ENCODE measurements at places on chromosomes 11 and 22.

- DNase-seq: no peak
Measured at GRCh38 chr11:119049081-119049480, 7.9 kb downstream of the HYOU1 start.

DNA sequence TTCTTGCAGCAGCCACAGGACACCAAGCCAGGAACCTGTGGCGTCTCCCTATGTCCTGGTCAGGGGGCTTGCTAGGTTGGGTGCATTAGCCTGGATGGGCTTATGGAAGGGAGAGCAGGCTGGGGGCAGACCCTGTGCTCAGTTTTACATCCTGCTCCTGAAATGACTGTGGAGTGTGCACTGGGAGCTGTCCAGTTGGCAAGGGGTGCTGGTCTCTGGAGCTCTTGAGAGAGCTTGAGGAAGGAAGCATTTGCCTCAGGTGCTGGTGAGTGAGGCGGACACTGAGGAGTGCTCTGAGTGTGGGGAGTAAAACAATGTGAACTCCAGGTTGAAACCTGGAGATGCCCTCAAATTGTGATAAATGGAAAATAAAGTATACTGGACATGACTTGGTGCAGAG, 3.4 kb downstream of the SCGB1D4 start:
- no peak for DNase-seq

- no peak for DNase-seq
Measured at GRCh38 chr11:19725379-19726079, 12.9 kb downstream of the NAV2 start.

DNA sequence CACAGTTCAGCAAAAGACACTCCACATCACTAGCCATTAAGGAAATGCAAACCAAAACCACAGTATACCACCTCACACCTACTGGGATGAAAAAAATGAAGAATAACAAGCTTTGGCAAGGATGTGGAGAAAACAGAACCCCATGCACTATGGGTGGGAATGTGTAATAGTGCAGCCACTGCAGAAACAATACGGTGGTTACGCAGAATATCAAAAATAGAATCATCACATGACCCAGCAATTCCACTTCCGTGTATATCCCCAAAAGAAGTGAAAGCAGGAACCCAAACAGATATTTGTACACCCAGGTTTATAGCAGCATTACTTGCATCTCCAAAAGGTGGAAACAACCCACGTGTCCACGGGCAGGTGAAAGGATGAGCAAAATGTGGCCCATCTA, 20.8 kb downstream of the CARS1 start:
- DNase-seq: peak; percentile 83

- no peak for DNase-seq
Measured at GRCh38 chr11:35121326-35121865, 17.6 kb upstream of the CD44 start.

- DNase-seq: peak; percentile 10
Measured at GRCh38 chr22:26718905-26719304, 61.5 kb downstream of the MIAT start.

GRCh38 chr11:69985641-69986439, 92.3 kb upstream of the ANO1 start:
- DNase-seq: no peak

DNA sequence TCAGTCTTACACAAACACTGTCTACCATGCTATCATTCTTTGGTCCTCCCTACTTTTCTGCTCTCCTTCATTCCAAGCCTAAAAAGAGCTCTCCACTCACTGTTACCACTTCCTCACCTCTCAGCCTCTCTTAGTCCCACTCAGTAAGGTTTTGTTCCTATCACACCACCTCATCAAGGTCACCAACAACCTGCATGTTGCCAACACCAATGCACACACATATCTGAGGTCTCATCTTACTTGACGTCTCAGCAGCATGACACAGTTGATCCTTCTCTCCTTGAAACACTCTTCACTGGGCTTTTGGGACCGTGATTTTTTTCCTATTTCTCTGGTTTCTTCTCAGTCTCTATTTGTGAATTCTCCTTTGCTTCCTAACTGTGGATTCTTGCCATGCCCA, 8.1 kb downstream of the PISD start:
- DNase-seq: no peak

DNA sequence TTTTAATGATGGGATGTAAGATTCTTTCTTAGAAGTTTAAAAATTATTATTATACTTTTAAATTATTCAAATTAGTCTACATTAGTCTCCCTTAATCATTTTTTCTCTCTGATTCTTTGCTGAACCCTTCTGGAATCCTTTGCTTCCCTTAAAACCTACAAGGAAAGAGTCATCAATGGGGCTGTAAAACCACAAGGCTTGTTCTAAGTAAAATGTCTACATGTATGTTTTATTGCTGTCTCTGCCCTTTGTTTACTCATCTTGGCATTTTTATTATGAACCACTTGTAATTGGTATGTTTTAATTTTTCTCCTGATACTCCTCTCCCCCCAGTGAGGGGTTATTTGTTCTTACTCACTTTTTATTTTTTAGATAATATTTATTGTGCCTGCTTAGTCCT, 27.4 kb downstream of the FAR1 start:
- DNase-seq: no peak

- DNase-seq: no peak
Measured at GRCh38 chr11:59575505-59575904, 40.1 kb downstream of the OSBP start.

- DNase-seq: peak; percentile 55
Measured at GRCh38 chr11:65506772-65507505, 8.1 kb downstream of the MALAT1 start.

- DNase-seq: no peak
Measured at GRCh38 chr11:15579287-15580001, 464.7 kb downstream of the INSC start.

- DNase-seq: no peak
Measured at GRCh38 chr11:106471276-106471675, 393.8 kb downstream of the AASDHPPT start.

DNA sequence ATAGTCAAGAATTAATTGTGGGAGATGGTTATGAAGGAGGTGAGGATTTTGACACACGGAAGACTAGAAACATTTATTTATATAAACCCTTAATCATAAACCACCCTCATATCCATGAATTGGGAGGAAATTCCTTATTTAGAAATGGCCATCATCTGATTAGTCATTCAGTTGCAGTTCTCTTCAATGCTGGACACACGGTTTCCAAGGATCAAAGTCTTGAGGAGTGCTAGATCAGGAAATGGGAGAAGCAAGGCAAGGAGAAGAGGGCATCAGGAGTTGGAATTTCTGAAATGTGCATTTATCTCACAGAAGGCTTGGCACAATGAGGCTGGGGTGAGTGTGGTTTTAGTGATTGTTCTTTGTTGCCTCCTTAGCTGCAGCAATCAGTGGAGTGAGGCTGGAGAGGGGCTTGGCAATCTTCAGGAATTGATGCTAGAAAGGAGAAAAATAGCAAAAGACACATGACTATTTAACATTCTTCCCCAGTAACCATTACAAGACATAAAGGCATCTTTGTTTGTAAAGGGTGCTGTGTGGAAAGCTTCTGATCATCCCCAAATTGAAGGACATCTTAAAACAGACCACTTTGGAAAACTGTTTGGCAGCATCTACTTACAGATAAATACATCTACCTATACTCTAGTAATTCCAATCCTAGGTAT, 21.6 kb upstream of the GDPD4 start:
- DNase-seq: no peak

Measured in MV-4-11 (cell line).